H1 (cell line): ENCODE measurements at places on chromosomes 7 and 10. TPM values are rescaled to one million over a fixed set of nuclear protein-coding genes. Genes with fewer than 3 reads are reported as not detected.

GRCh38 chr10:96613576-96613975 lies 26.8 kb upstream of the TM9SF3 start:
- H3K36me3 ChIP-seq = no peaks in the 10 kb centered on the region
- H3K4me3 ChIP-seq = no peak overlapping the region
- peaks cover under 1% of the 10 kb centered on the region for H3K4me1 ChIP-seq
- H3K27ac ChIP-seq = no peak overlapping the region

DNA sequence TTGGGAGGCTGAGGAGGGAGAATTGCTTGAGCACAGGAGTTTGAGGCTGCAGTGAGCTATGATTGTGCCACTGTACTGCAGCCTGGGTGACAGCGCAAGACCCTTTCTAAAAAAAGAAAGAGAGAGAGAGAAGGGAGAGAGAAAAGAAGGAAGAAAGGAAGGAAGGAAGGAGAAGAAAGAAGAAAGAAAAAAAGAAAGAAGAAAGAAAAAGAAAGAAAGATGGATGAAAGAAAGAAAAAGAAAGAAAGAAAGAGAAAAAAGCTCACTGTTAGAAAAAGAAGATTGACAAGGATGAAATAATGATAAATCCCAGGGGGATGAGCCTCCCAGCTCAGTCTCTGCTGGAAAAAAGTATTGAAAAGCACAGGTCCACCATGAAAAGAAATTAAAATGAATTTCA lies 22.8 kb upstream of the CARD11 start:
- H3K4me3 ChIP-seq = no peak overlapping the region
- no peak for DNase-seq
- no peaks in the 10 kb centered on the region for H3K4me1 ChIP-seq
- no peak overlapping the region for H3K27ac ChIP-seq

GRCh38 chr10:59595593-59595992 lies 114.1 kb downstream of the SLC16A9 start:
- no peaks in the 10 kb centered on the region; the same call in 1 of the 2 replicates for H3K4me1 ChIP-seq
- no peaks in the 10 kb centered on the region for H3K27me3 ChIP-seq
- H3K27ac ChIP-seq = no peak overlapping the region
- no peaks in the 10 kb centered on the region for H3K36me3 ChIP-seq
- no peak for DNase-seq

- H3K36me3 ChIP-seq = no peaks in the 10 kb centered on the region
- DNase-seq = no peak
- no peaks in the 10 kb centered on the region for H3K27me3 ChIP-seq
- no peak overlapping the region for H3K4me3 ChIP-seq
Observed at GRCh38 chr7:30429156-30429530, 49.4 kb downstream of the NOD1 start.

GRCh38 chr7:25624051-25624450 lies 395.8 kb upstream of the NPVF start:
- peaks cover 6% of the 10 kb centered on the region; the same call in 1 of the 2 replicates for H3K4me1 ChIP-seq
- no peak for DNase-seq
- no peaks in the 10 kb centered on the region for H3K36me3 ChIP-seq
- no peak overlapping the region for H3K4me3 ChIP-seq
- H3K27ac ChIP-seq = no peak overlapping the region

- no peak for DNase-seq
- no peak overlapping the region for H3K4me3 ChIP-seq
- peaks cover 11% of the 10 kb centered on the region for H3K36me3 ChIP-seq
- no peak overlapping the region for H3K27ac ChIP-seq
Observed at GRCh38 chr7:48112401-48113165, 23.5 kb downstream of the UPP1 start.

GPR15LG gene
- total RNA-seq = not detected in 2 replicates

IFIT3 gene
- total RNA-seq = 0.57 and 0.84 TPM in 2 replicates
